ENCODE measurements at places on chromosomes 2 and 18.

GRCh38 chr18:79507076-79507545 is 111.4 kb downstream of the NFATC1 start:
- DNase-seq: peak; percentile 46

DNA sequence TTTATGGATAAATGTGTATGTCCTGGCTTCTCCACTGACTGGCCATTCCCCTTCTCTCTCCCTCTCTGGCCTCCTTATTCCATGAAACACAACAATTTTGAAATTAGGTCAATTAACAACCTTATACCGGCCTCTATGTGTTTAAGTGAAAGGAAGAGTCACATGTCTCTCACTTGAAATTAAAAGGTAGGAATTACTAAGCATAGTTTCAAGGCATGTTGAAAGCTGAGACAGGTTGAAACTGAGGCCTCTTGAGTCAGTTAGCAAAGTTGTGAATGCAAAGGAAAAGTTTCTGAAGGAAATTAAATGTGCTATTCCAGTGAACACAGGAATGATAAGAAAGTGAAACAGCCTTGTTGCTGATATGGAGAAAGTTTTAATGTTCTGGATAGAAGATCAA is 69.7 kb downstream of the ADAM23 start:
- DNase-seq: no peak

DNA sequence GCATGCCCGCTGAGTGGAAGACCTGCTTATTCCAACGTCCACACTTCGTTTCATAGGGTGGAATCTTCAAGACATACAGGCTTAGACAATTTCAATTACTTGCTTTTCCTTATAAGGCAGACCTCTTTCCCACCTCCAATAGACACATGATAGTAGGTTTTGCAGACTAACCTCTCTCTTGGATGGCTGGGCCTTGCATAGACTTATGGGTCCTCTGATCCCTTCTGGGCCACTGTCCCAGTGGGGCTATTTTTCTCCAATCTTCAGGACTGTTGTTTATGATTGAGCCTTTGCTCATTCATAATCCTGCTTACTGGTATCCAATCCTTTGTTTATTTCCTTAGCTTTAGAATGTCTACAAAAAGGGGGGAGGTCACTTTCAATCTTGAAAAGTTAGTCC is 138.9 kb downstream of the FAM210A start:
- no peak for DNase-seq

DNA sequence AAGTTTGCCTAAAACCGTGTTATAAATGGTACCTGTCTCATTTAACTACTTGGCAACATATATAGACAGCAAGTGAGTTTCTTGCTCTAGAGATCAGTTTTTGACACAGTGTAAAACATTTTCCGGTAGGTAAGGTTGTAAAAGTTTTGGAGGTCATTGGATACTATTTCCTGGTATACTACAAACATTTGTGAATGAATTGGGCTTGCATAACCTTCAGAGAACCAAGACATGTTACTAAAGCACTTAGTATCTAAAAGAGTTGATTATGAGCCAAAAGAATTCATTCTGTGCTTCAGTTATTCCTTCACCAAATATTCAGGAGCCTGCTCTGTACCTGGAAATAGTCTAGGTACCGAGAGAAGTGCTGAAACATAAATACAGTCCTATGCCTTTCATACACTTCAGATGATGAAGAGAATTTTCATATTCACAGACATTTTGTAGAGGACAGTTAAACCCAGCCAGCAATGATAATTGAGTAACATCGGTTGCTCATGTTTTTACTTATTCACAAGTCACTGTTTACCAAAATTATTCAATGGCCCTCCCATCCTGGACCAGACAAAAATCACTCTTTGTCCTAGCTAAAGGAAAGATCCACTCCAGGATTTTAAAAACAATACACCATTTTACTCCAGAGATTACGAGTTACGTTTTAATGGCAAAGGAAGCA is 319.4 kb upstream of the RBMS1 start:
- DNase-seq: peak; percentile 24

DNA sequence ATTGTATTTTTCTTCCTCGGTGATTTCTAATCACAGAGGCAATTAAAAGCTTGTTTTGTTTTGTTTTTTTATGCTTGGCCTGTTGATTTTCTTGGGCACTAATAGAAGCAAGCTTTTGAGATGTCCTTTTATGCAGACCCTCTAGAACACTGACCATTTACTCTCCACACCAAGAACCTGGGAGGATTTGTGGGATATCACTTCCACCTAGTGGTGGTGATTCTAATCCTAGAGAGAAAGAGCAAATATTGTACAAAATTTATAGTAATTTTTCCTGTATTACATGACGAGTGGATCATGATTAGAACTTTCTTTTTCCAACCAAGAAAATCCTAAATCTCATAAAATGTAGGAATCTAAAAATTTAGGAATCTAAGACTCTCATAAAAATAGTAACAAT is 23.4 kb downstream of the NEMP2 start:
- DNase-seq: peak; percentile 34

GRCh38 chr18:13471971-13472628 is 253.5 kb downstream of the LDLRAD4 start:
- DNase-seq: no peak

DNA sequence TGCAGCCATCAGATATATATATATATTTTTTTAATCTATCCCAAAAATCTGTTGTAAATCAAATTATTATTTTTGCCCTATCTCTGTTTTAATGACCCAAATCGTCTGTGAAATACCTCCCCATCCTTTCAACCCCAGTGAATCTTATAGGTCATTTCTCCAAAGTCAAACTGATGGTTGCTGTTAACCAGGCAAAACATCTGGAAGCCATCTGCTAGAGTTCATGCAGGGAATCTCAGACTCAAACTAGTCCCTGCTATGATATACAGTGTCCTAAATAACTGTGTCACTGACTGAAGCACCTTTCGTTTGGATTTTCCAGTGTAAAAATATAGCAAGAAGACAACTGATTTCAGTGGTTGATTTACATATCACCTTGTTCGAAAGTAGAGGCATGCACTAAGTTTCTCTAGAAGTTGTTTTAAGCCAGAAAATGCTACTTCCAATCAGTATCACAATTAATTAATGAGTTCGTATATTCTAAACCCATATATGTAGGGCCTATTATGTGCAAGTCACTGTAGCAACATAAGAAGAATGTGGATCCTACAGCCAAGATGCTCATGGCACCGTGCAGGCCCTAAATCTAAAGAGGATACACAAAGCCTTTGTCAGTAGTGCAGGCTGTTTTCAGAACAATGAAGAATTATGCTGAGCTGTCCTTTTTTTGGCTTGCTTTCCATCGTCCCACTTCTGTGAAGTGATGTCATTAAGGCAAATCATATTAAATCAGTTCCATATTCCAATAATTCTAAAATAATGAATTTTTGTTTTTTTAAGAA is 566.0 kb downstream of the STK39 start:
- peak; percentile 7 for DNase-seq

DNA sequence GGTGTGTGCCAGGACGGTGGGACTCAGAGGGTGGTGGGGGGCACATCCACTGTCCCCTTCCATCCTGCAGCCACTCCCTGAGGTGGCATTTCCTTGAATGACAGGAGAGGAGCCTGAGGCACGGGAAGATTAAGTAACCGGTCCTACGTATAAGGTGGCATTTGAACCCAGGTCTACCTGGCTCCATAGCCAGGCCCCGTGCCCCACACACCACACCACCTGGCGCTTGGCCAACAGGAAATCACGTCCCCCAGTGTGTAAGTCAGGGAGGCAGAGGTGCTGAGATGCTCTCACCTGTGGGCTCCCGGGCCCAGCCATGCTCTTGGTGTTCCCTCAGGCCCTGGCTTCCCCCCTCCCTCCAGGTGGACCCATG is 53.7 kb downstream of the HPCAL1 start:
- no peak for DNase-seq

- peak; percentile 91 for DNase-seq
Observed at GRCh38 chr2:33791625-33792024, 192.5 kb upstream of the FAM98A start.

DNA sequence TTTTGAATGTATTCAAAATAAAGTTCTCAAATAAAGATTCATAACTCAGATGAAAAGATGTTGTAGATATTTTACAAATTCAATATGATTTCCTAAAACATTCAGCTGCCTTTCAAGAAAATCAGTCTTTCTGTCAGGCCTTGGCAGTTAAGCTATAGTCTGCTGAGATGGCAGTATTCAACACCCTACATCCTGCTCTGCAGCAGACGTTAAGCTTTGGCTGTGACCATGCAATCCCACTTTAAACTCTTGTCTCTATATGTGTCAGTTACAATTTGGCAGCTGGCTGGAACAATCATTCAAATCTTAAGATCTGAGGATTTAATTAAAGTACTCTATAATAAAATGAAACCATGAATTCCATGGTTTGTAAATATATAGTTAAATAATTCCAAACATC is 567.3 kb upstream of the ZNF804A start:
- DNase-seq: no peak

GRCh38 chr2:101559551-101559950 is 84.6 kb upstream of the RFX8 start:
- DNase-seq: no peak

- peak; percentile 88 for DNase-seq
Observed at GRCh38 chr2:127410871-127411652, 7.2 kb upstream of the PROC start.

- DNase-seq: peak; percentile 6
Observed at GRCh38 chr2:208311321-208311720, 45.3 kb downstream of the PIKFYVE start.

DNA sequence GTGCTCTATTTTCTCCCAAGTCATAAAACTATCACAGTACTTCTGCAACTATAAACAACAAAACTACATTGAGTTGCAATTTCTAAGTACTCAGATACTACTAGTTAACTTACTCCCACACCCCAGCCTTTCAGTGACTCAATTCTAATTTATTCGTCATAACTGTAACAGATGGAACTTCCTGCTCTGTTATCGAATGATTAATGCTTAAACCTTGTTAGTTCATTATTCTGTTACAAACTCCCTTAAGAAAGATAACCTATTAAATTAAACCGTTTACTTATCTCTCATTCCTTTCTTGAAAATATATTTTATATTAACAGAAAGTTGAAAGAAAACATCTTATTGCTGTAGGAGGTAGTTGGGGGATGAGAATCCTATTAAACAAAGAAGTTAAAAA is 17.0 kb downstream of the TNFAIP6 start:
- DNase-seq: no peak

DNA sequence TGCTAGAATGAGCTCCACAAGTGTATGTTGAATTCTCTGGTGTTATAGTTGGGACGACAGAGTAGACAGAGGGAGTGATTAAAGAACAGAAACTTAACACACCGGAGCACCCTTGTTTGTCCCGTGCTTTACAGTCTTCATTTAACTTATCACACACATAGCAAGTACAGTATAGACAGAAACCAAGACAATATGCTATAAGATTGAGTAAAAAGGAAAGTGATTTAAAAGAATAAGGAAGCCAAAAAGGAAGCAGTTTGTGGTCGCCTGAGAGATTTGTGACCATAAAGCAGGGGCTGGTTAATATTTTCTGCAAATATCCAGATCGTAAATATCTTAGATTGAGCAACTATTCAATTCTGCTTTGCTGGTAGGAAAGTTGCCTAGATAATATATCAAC is 1128.4 kb downstream of the TSN start:
- no peak for DNase-seq

DNA sequence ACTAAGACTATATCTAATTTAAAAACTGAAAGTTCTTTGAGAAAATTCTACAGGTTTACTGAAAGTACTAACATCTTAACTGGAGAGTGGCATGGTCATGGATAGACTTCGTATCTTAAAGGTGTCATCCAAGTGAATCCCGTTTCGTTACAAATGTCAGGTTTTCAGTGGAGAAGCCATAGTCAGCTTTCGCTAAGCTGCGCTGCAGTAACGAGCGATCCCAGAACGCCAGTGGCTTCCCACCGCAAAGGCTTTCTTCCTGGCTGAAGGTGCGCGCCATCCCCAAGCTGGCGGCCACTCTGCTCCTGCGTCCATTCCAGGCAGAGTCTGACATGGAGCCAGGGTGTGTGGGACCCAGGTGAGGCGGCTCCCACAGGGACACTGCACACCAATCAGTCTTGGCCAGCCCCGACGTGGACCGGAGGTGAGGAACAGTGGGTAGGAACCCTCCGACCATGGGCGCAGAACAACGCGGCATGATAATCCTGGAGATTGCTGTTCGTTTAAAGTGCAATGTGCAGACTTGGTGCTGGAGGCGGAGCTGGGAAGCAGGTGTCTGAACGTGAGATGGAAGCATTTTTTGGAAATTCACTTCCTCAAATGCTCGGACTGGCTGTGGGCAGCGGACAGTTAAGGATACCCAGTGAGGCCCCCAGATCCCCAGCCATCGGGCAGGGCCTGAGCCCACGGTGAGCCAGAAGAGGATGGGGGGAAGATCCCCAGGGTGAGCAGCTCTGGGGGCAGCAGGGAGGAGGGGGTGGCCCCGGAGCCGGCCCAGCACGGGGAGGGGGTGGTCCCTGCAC is 27.8 kb upstream of the KCNG2 start:
- DNase-seq: no peak

DNA sequence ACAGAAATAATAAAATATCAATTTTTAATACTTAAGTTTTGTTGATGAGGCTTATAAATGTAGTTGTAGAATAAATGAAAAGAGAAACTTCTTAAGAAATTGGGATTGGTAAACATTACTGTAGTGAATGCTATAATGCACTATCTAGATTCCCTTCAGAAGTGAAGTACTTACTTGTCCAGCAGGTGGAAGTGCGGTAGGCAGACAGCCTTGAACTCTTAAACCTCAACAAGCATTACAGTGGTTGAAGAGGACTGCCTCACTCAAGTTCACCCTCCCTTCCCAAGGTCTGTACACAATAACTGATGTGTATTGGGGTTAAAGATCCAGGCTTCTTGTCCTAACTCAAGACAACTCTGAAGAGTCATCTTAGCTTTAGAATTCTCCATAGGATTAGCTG is 931.0 kb upstream of the LRRTM1 start:
- DNase-seq: no peak

DNA sequence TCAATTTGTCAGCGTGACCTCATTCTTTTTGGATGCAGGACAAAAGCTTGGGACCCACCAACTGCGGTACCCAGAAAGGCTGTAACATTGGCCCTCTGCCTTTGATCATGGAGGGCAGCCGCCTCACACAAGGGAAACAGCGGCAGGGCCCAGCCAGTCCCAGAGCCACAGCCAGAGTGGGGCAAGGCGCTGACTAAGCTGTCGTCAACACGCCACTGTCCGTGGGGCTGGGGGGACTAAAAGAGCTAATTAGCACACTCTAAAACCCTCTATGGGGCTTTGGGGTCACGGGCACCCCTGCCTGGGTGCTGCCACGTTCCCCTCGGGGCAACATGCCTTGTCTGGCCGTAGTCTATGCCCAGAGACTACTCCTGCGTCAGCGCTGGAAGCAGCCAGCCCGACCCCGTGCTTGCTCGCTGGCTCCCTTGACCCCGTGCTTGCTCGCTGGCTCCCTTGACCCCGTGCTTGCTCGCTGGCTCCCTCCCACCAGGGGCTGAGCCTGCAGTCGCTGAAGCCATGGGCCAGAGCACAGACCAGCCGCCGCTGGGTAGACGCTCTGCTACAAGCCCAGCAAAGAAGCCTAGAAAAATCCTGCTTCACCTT is 598.4 kb downstream of the MBD2 start:
- DNase-seq: no peak

DNA sequence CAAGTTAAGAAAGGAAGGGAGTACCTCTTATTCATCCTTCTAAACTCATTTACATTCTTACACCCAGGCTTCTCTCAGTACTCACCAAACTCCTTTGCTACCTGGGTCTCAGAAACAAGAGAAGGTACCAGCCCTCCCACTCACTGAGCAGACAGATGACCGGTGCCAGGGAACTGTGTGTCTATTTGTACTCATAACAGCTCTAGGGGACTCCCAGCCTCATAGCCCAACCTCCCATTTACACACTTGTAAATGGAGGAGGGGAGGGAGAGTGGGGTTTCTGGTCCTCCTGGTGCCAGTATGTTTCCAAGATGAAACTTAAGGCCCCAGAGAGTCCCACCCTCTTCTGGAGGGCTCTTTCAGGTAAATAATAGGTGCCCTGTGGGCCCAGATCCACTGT is 42.8 kb upstream of the SIGLEC15 start:
- DNase-seq: no peak
